ENCODE measurements at places on chromosomes 4 and X. TPM values are rescaled to one million over a fixed set of nuclear protein-coding genes. Genes with fewer than 3 reads are reported as not detected.

DNA sequence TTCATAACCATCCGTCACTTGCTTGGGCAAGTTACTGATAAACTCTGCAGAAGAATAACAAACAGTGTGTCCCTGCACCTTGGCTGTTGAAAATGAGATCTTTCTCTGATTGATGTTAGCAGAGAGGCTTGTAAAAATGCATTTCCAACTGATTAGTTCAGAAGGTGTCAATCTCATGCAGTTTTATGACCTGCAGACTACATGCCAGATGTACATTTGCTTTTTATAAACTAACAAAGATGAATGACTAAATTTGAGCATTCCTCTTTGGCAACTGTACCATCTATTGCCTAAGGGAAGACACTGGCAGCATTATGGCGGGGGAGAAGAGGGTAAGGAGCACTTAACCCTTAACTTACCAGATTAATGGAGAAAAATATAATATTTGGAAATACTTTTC, 192.8 kb downstream of the DCTD start:
- DNase-seq = no peak
- no peaks in the 10 kb centered on the region for H3K36me3 ChIP-seq
- no peaks in the 10 kb centered on the region for H3K27me3 ChIP-seq
- H3K4me1 ChIP-seq = no peaks in the 10 kb centered on the region

- H3K27ac ChIP-seq = no peak overlapping the region
- H3K4me3 ChIP-seq = no peak overlapping the region
- no peaks in the 10 kb centered on the region for H3K36me3 ChIP-seq
- no peaks in the 10 kb centered on the region for H3K27me3 ChIP-seq
- DNase-seq = no peak
Measured at GRCh38 chrX:100980608-100981497, 11.3 kb downstream of the ARL13A start.

- H3K27ac ChIP-seq = no peak overlapping the region
- no peak for DNase-seq
- H3K4me1 ChIP-seq = no peaks in the 10 kb centered on the region
- no peaks in the 10 kb centered on the region for H3K27me3 ChIP-seq
Measured at GRCh38 chr4:127967141-127967775, 2.1 kb downstream of the ABHD18 start.

GRCh38 chr4:35365186-35365585, 879.1 kb downstream of the ARAP2 start:
- no peaks in the 10 kb centered on the region for H3K4me1 ChIP-seq
- H3K27me3 ChIP-seq = no peaks in the 10 kb centered on the region
- no peak overlapping the region for H3K4me3 ChIP-seq
- H3K36me3 ChIP-seq = no peaks in the 10 kb centered on the region
- H3K27ac ChIP-seq = no peak overlapping the region

DNA sequence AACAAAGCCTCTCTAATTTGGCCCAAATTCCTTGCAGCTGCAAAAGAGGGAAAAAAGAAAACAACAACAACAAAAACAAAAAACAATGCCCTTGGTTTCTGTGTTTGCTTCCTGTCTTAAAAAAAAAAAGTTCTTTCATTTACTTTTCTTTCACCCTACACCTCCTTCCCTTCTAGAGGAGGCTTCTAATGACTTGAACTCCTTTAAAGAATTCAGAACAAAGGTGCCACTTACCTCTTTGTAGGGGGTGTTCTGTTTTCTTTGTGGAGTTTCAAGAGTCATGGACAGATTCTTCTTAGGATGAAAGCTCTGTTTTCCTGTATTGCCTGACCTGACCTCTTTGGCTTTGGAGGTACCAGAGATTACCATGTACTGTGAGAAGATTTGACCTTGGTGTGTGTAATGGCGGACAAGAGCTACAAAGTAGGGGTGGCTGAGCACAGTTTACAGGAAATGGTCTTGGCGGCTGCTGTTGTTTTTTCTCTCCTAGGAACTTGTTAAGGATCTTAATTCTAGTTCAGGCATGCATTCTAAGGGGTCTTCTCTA, 72.4 kb upstream of the S100G start:
- H3K27me3 ChIP-seq = no peaks in the 10 kb centered on the region
- no peaks in the 10 kb centered on the region for H3K36me3 ChIP-seq

Gene LRRC66
- total RNA-seq = 2.2 TPM

Gene ZDHHC15
- 2.1 TPM for total RNA-seq

Gene UCHL1
- total RNA-seq = 55.9 TPM

GRCh38 chr4:128456171-128456570, 168.6 kb upstream of the PGRMC2 start:
- H3K27ac ChIP-seq = no peak overlapping the region
- H3K4me1 ChIP-seq = no peaks in the 10 kb centered on the region
- DNase-seq = no peak
- no peaks in the 10 kb centered on the region for H3K36me3 ChIP-seq
- H3K27me3 ChIP-seq = no peaks in the 10 kb centered on the region

Measured in tibial nerve (tissue), 4 donors.